Osteoblast (primary cell): ENCODE measurements at places on chromosomes 5 and 9. TPM values are rescaled to one million over a fixed set of nuclear protein-coding genes. Genes with fewer than 3 reads are reported as not detected.

DNA sequence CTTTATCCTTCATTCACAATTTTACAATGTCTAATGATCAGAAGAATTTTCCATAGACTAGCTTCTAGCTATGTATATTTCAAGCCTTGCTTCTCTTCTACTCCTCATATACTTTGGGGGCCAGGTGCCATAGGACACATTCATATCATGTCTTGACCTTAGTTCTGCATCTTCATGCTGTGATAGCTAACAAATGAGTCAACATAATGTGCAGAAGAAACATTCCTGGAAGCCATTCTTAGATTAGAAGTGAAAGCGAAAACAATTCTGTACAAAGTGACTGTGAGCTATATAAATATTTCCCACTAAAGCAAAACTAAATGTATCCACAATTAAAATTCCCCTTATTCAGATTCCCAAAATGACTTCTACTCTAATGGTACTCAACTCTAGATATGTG is 320.2 kb upstream of the NREP start:
- DNase-seq = no peak

Gene PCDHB16
- total RNA-seq = 1.1 and 3.5 TPM in 2 replicates

GRCh38 chr5:30604648-30605262 is 588.7 kb upstream of the CDH6 start:
- no peak for DNase-seq

- DNase-seq = no peak
Observed at GRCh38 chr9:130372057-130372456, 72.7 kb upstream of the ASS1 start.

Gene EQTN
- not detected in 2 replicates for total RNA-seq

GRCh38 chr9:130995086-130996011 is 13.6 kb upstream of the LAMC3 start:
- DNase-seq = peak; percentile 83

DNA sequence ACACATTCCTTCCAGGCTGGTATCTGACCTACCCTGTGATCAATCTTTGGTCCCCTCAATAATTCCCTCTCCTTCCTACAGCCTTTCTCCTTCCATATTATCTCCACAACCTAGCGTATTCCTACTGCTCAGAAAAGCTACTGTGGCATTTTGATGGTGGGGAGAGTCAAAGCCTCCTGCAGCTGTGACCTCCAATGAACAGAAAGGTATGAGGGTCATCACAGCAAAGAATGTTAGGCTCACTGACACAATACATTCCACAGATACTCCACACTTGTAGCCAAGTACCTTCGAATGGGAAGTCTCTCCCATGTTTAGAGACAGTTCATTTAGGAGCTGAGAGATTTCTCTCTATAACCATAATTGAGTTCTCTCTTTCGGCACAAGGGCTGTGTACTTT is 5.9 kb downstream of the FBN2 start:
- DNase-seq = no peak

- no peak for DNase-seq
Observed at GRCh38 chr5:592158-592557, 20.0 kb upstream of the CEP72 start.

DNA sequence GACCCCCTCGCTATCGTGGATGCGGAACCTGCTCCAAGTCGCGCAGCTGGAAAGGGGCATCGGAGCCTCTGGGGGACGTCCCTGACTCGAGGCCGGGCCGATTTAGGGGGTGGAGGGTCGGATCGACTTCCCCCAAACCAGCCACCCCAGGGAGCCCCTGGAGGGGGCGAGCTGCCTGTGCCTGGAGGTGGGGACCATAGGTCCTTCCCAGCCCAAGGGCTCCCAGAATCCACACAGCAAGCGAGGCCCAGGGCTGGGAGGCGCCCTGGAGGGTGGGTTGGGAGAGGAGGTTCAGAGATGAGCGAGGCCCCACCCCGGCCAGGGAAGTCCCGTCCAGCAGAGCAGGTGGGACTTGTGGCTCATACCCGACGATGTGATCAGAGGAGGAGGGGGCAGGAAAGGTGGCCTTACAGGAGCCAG is 147.6 kb downstream of the GAPVD1 start:
- peak; percentile 50 for DNase-seq

Gene CFAP90
- total RNA-seq = 0.59 and 1.1 TPM in 2 replicates

Gene TLE1
- total RNA-seq = 9.0 and 10.6 TPM in 2 replicates

DNA sequence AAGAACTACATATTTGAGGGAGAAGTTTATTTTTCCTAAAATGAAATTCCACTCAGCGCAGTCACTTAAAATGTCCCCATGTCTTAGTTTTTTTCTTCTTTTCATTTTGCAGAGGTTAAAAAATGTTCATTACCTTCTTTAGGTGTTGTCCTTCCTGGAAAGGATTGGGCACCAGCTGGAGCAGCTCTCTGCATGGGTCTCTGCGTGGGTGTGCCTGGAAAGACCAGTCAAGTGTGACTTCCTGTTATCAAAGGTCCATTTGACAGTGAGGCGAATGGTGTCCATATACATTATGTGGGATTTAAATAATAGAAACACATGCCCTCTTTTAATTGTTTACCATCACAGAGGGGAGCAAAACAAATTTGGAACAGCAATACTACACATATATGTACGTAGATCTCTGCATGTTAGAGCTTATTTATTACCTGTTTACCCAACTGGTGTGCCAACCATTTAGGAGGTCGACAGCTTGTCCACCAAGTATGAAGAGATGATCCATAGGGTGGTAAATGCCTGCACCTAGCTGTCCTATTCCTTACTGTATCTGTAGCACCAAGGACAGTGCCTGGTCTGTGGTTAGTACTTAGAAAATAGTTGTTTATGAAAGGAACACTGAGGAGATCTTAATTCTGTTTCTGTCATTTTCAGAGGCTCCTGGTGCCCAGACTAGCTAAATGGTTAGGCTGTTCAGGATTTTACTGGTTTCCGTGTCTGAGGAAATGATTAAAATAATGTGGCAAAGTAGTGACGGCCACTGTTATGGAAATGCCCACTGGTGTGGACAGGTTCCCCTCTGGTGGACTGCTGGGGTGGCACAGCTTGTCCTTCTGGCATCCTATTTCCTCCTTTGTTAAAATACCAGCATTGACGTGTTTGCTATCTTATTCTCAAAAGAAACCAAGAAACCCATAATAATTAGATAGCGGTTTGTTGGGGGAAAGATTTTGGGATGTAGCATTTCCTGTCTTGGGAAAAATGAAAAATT is 200.4 kb downstream of the MAST4 start:
- DNase-seq = no peak
